ENCODE measurements at places on chromosomes 16 and 17. TPM values are rescaled to one million over a fixed set of nuclear protein-coding genes. Genes with fewer than 3 reads are reported as not detected.

EVPL gene
- 101 TPM for total RNA-seq

KRT12 gene
- not detected for total RNA-seq

CHST5 gene
- total RNA-seq = not detected

HAP1 gene
- 7.3 TPM for total RNA-seq

ITGB4 gene
- 873 TPM for total RNA-seq

CDH11 gene
- total RNA-seq = 10.5 TPM

TBC1D3I gene
- not detected for total RNA-seq

MT1X gene
- total RNA-seq = 1,022 TPM

KRTAP9-8 gene
- total RNA-seq = not detected

RILP gene
- total RNA-seq = 9.5 TPM

CLEC18C gene
- 0.14 TPM for total RNA-seq

LUC7L3 gene
- total RNA-seq = 26.0 TPM

CCL14 gene
- total RNA-seq = not detected

MIEF2 gene
- total RNA-seq = 13.2 TPM

TXNL4B gene
- total RNA-seq = 6.7 TPM

SYNGR3 gene
- 2.1 TPM for total RNA-seq

ORC6 gene
- total RNA-seq = 20.7 TPM

ABCA8 gene
- not detected for total RNA-seq

DNAI2 gene
- total RNA-seq = not detected

DHODH gene
- total RNA-seq = 6.3 TPM

KRTAP2-1 gene
- not detected for total RNA-seq

SLX4 gene
- total RNA-seq = 4.5 TPM

UNC45B gene
- total RNA-seq = not detected
